ENCODE measurements at places on chromosomes 2 and 18. TPM values are rescaled to one million over a fixed set of nuclear protein-coding genes. Genes with fewer than 3 reads are reported as not detected.
A peak's percentile ranks its signal among the peaks of the same experiment; 100 is the strongest.

The RUFY4 gene
- not detected for total RNA-seq

The LBX2 gene
- total RNA-seq: 0.97 TPM

The HOXD9 gene
- not detected for total RNA-seq

The LRP2 gene
- not detected for total RNA-seq

The LOXHD1 gene
- not detected for total RNA-seq

The REG3A gene
- total RNA-seq: not detected

The AQP12A gene
- not detected for total RNA-seq

The GYPC gene
- total RNA-seq: 40.6 TPM

GRCh38 chr2:161128885-161129284 lies 31.3 kb upstream of the TANK start:
- H3K36me3 ChIP-seq: no peaks in the 10 kb centered on the region
- peaks cover 6% of the 10 kb centered on the region for H3K4me1 ChIP-seq
- no peak overlapping the region for H3K4me3 ChIP-seq
- H3K27me3 ChIP-seq: no peaks in the 10 kb centered on the region

- H3K4me3 ChIP-seq: no peak overlapping the region
- H3K27me3 ChIP-seq: no peaks in the 10 kb centered on the region
- no peaks in the 10 kb centered on the region for H3K4me1 ChIP-seq
- H3K27ac ChIP-seq: no peak overlapping the region
- H3K36me3 ChIP-seq: no peaks in the 10 kb centered on the region
- no peak for DNase-seq
Measured at GRCh38 chr2:182883451-182883850, 17.0 kb upstream of the FRZB start.

DNA sequence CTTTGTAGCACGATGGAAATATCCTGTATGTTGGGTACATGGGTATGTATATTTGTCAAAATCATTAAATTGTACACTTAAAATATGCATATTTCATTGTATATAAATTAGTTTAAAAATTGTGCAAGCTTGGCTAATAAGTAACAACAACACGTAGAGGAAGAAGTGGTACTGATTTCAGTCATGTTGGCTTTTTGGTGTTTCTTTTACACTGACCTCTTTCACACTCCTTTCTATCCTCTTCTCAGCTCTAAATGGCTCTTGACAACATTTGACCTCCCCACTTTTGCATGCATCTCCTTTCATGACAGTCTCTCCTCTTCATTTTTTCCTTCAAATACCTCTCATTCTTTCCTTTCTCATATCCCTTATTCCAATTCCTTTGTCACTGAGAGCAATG lies 801.4 kb upstream of the ZEB2 start:
- DNase-seq: no peak
- H3K4me1 ChIP-seq: no peaks in the 10 kb centered on the region
- no peak overlapping the region for H3K27ac ChIP-seq
- H3K27me3 ChIP-seq: no peaks in the 10 kb centered on the region
- H3K36me3 ChIP-seq: no peaks in the 10 kb centered on the region

DNA sequence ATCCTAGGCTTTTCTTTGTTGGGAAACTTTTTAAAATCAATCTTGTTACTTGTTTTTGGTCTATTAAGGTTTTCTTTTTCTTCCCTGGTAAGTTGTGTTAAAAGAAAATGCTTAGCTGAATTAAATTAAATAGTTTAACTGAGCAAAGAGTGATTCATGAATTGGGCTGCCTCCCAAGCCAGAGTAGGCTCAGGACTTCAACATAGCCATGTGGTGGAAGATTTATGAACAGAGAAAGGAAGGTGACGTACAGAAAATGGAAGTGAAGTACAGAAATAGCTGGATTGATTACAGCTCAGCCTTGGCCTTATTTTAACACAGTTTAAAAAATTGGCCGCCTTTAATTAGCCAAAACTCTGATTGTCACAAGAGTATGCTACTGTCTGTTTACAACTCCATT lies 27.9 kb upstream of the GALNT5 start:
- DNase-seq: no peak
- no peak overlapping the region for H3K4me3 ChIP-seq
- no peak overlapping the region for H3K27ac ChIP-seq
- H3K4me1 ChIP-seq: no peaks in the 10 kb centered on the region
- H3K27me3 ChIP-seq: no peaks in the 10 kb centered on the region

DNA sequence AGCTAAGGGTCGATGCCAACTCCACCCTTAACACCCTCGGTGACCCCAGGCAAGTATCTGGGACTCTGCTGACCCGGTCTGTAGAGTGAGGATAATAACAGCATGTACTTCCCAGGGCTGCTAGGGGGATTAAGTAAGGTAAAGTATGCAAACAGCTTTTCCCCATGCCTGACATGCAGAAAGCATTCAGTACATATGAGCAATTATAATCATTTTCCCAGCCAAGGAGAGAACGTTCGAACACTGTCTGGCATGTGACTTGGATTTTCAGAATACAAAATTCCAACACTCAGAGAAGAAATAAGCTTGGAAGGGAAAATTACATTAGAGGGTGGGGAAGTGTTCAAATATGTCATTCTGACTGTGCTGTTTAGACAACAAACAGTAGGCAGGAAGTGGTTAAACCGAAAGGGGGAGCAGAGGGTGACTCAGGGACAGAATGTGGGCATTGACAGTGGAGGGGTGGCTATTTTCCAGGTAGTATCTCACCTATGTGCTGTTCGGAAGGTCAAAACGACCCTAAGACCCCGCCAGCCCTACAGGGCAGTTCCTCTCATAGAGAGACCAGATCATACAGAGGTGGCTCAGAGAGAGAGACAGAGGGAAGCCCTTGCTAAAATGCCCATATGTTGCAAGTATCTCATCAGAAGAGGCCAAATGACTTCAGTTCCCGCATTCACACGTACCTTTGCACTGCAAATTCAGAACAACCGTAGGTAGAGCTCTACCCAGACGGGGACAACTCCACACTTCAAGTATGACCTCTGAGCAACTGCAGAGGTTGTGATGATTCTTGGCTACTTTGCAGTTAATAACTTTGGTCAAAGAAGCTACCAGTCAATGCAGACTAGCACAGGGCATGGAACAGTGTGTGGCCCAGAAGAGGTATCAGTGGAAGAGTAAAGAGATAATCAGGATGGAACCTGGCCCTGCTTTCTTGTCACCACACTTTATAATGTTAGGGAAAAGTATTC lies 14.8 kb downstream of the ASPRV1 start:
- no peak for DNase-seq
- peaks cover 9% of the 10 kb centered on the region for H3K36me3 ChIP-seq
- no peaks in the 10 kb centered on the region for H3K27me3 ChIP-seq
- no peak overlapping the region for H3K4me3 ChIP-seq
- no peak overlapping the region for H3K27ac ChIP-seq

GRCh38 chr2:120619579-120619978 lies 116.1 kb upstream of the GLI2 start:
- no peak for DNase-seq
- no peaks in the 10 kb centered on the region for H3K36me3 ChIP-seq
- H3K4me1 ChIP-seq: no peaks in the 10 kb centered on the region
- H3K27me3 ChIP-seq: no peaks in the 10 kb centered on the region

DNA sequence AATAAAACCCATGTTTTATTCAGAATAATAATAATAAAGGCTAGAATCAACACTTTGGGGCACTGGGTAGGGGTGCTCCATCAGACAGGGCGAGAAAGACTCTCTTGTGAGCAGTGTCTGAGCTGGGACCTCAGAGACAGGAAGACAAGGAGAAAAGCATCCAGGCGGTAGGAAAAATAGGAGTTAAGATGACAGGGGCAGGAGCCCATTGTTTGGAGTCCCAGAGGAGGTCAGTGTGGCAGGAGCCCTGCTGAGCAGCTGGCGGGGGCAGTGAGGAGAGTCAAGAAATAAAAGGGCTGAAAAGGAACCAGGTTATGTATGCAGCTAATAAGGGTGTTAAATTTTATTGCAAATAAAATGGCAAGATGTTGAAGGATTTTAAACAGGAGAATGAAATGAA lies 457.4 kb downstream of the FBXO15 start:
- H3K4me1 ChIP-seq: peaks cover 6% of the 10 kb centered on the region
- no peak for DNase-seq
- no peak overlapping the region for H3K27ac ChIP-seq
- no peaks in the 10 kb centered on the region for H3K36me3 ChIP-seq
- no peak overlapping the region for H3K4me3 ChIP-seq

GRCh38 chr2:60735496-60736250 lies 20.4 kb upstream of the PAPOLG start:
- peaks cover 5% of the 10 kb centered on the region for H3K4me1 ChIP-seq
- peak; percentile 30 for DNase-seq
- H3K27ac ChIP-seq: no peak overlapping the region
- no peaks in the 10 kb centered on the region for H3K36me3 ChIP-seq

GRCh38 chr18:49476664-49477411 lies 10.2 kb downstream of the C18orf32 start:
- H3K4me1 ChIP-seq: peaks cover 7% of the 10 kb centered on the region
- no peak for DNase-seq
- H3K4me3 ChIP-seq: no peak overlapping the region
- H3K27ac ChIP-seq: no peak overlapping the region

DNA sequence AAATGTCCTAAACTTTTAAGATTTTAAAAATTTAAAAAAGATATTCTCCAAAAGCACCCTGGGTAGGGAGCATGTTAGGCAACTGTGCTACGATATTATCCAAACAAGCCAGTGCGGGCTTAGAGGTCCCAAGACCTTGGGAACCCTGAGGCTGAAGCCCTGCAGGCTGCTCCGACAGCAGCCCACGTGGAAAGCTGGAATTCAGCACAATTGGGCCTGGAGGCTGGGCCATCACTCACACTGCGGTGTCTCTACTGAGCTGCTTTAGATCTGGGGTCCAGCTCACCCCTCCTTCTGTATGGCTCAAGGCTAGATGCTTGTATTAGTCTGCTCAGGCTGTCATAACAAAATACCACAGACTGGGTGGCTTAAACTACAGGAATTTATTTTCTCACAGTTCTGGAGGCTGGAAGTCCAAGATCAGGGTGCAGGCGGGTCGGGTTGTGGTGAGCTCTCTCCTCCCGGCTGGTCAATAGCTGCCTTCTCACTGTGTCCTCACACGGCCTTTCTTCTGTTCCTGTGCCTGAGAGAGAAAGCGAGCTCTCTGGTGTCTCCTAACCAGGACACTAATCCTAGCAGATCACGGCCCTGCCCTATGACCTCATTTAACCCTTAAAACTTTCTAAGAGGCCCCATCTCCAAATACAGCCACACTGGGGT lies 42.5 kb downstream of the DPYSL5 start:
- no peak overlapping the region for H3K27ac ChIP-seq
- no peak for DNase-seq
- H3K36me3 ChIP-seq: no peaks in the 10 kb centered on the region
- no peaks in the 10 kb centered on the region for H3K27me3 ChIP-seq
- peaks cover 14% of the 10 kb centered on the region for H3K4me1 ChIP-seq
